ENCODE measurements at places on chromosomes 1 and 21.

- no peak for DNase-seq
Measured at GRCh38 chr1:202750761-202751160, 40.5 kb upstream of the SYT2 start.

DNA sequence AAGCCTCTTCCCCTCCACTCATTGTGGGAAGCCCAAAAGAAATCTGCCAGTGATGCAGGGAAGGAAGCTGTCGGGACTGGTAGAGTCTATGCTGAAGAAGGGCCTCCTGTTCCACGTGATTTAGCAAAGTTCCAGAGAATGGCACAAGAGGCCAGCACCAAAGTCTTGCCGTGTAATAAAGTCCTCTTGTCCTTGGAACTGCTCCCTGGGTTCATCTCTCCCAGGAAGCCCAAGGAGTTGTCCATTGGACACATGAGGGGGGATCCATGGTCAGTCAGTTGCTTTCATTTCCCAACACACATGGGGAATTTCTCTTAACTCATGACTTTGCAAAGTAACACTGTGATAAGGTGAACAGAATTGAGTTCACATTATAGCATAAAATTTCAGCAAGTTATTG, 116.1 kb upstream of the RAB4A start:
- no peak for DNase-seq

DNA sequence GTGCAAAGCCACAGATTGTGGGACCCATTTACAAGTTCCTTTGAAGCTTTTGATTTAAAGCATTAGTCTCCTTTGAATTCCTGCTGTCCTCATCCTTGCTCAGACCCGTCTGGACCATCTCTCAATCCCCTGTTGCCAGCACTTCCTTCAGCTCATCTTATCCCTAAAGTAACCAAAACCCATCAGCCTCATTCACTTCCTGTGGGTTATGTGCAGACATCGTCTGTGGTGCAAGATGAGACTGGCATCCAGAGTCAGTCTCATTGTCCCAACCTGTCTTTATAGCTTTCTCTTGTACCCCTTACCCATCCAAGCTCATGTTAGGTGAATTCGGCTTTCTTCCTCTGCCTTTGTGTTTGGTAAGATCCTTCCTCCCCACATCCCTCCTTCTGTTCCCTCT, 29.3 kb downstream of the ATP1A1 start:
- no peak for DNase-seq

DNA sequence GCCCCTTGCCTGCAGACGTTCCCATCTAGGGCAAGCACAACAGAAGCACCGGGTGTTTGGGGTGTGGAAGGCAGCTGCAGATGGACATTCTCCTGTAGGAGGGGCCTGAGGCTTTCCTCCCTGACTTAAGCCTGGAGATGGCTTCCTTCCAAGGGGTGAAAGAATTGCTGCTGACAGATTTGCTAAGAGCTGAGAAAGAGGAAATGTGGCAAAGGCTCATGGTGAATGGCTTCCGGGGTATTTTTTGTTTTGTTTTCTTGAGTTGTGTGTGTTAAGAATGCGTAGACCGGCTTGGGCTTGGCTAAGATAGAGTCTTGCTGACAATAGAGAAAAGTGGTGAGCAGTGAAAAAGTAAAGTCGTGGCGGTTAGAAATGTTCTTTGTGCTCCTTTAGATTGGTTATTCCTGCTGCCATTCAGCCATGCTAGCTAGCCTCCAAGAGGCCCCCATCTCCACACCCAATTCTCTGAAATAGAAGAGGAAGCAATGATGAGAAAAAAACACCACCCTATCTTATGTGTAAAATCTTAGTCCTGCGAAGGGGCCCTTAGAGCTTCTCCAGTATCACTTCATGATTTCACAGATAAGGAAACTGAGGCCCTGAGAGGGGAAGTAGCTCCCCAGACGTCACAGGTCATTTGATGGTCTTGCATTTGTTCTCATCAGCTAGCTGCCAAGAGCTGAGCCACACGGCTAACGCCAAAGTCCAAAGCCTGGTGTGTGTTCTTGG, 36.9 kb downstream of the EIF2D start:
- DNase-seq: no peak

DNA sequence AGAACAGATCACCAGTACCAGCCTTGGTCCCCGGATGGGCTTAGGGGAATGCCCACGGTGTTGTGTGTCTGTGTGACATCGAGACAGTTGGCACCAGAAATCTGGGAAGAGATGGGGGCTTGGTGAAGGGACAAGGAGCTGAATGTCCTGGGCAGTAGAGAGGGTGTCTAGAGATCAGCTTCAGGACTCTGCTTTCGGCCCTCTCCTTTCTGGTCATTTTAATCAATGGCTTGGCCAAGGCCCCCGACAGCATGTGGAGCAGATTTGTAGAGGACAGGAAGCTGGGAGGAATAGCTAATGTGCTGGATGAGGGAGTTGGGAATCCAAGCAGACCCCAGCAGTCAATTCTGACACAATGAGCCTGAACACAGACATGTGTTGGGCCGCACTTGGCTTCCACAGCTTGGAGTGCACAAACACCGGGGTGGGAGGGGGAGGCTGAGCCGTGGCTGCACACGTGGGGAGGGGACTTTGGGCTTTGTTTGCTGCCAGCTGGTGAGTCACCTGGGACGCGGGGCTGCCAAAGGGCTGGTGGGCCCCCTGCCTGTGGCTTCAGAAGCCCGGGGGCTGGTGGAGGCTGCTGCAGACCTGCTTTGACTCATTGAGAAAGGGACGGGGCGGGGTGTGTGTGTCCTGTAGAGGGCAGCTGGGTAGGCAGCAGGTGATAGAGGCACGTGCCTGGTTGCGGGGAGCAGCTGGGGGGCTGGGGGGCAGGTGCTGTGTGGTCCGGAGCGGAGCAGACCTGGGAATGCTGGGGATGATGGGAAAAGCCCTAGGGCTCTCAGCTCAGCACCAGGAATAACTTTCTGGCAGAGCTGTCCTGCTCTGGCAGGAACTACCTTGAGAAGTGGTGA, 20.9 kb downstream of the SLC1A7 start:
- peak; percentile 45 for DNase-seq

- no peak for DNase-seq
Measured at GRCh38 chr21:45253180-45253579, 34.5 kb downstream of the POFUT2 start.

DNA sequence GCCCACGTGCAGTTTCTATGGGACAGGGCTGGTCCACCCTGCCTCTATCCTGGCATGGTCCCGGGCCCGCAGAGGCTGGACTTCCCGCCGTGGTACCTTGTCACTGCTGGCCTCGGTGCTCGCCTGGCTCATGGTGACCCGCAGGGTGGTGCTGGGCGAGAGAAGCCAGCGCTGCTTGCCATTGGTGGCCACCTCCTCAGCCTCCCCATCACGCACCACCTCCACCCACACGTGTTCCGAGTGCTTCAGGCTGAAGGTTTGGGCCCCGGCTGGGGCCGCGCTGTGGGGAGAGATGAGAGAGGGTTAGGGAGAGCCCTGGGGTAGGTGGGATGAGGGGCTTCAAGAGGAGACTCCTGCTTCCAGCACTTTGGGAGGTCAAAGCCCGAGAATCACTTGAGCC, 14.5 kb downstream of the PADI2 start:
- DNase-seq: no peak

- DNase-seq: peak; percentile 55
Measured at GRCh38 chr1:44571712-44572571, 102.3 kb downstream of the TMEM53 start.

- DNase-seq: no peak
Measured at GRCh38 chr1:178006043-178006442, 36.2 kb upstream of the SEC16B start.

DNA sequence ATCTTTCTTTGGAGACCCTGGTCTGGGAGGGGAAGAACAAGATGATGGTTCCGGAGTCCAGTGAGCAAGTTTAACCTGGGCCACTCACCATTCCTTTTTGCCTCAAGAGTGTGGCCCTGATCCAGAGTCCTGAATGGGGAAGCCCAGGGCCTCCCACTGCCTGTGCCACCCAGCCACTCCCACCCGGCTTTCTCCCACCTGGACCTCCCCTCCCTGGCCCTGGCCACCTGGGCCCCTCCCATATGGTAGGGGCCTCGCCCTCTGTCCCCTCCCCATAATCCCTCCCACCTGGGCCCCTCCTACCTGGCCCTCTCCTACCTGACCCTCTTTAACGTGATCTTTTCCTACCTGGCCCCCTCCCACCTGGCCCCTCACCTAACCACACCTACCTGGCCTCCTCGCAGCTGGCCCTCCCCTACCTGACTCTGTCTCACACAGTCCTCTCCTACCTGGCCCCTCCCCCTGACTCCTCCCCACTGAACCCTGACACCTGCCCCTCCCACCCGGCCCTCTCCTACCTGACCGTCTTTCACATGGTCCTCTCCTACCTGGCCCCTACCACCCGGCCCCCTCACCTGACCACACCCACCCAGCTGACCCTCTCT, 220.7 kb upstream of the VAMP3 start:
- DNase-seq: no peak

- no peak for DNase-seq
Measured at GRCh38 chr1:163278602-163279001, 43.2 kb upstream of the NUF2 start.
